ENCODE measurements at places on chromosomes 3 and 15.

DNA sequence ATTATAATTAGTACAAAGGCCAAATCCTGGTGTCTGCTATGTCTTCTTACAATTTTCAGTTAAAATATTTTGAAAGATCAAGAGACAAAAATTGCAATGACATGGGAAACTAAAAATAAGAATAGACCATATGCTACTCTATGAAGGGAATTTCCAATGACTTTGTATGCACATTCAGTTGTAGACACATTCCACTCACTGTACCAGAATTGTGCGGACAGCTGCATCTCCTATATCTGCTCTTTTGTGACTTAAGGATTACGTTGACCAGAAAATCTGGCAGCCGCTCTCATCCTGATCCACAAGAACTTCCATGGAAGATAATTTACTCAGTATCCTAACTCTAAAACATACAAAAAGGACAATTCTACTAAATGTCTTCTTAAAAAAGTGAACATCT lies 493.9 kb upstream of the KCNMB2 start:
- no peak for DNase-seq

GRCh38 chr15:48802867-48803266 lies 8.0 kb downstream of the CEP152 start:
- no peak for DNase-seq

- no peak for DNase-seq
Observed at GRCh38 chr15:65258375-65259262, 28.1 kb downstream of the PARP16 start.

- DNase-seq: no peak
Observed at GRCh38 chr3:128279601-128279880, 126.3 kb downstream of the EEFSEC start.

- DNase-seq: no peak
Observed at GRCh38 chr3:15083252-15083651, 15.7 kb downstream of the RBSN start.

DNA sequence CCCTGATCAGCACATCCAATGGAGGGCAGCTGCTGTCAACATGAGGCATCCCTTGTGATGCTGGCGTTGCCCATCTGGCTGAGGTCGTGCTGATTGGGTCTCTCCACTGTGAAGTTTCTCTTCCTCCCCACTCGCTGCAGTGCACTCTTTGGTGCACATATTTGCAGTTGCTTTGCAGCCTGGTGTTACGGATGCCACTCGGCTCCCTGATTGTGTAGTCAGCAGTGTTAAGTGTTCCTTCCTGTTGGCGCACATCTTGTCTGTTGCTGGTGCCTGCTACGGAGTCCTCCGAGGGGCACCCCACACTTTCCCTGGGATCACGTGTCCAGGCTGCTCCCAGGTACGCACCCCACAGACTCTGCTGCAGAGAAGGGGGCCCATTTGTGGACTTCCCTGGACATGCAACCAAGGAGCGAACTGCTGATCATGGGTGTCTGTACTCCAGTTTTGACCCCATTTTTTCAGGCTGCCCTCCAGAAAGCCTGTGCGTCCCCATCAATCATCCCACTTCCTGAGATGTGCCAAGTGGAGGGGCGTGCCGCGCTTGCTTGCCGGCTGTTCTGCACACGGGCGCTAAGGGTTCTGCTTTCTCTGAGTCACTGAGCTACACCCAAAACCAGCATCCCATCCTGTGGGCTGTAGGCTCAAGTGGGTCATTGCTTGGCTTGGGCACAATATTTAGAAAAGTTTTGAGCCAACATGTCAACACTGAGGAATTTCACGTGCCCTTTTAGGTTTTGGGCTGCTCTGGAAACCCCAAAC lies 98.6 kb downstream of the FBLN2 start:
- DNase-seq: no peak

- DNase-seq: no peak
Observed at GRCh38 chr3:32278714-32279113, 40.2 kb downstream of the CMTM8 start.

- no peak for DNase-seq
Observed at GRCh38 chr15:61051569-61052031, 177.5 kb downstream of the RORA start.

DNA sequence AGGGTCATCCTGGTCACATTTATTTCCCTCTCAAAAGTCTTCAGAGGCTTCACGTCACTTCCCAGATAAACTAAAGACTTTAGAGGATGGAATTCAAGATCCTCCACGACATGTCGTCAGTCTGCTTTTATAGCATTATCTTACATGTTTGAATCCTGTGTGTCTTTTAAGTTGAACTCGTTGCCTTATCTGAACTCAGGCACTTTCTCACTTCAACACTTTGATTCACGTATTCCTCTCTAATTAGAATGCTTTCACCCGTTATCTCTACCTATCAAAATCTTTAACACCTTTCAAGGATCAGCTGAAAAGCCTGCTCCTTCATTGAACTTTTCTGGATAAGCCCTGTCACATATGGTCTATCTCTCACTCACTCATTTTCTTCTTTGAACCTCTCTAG lies 97.1 kb downstream of the MAP2K5 start:
- no peak for DNase-seq

GRCh38 chr15:77807611-77808010 lies 174.9 kb upstream of the LINGO1 start:
- no peak for DNase-seq

DNA sequence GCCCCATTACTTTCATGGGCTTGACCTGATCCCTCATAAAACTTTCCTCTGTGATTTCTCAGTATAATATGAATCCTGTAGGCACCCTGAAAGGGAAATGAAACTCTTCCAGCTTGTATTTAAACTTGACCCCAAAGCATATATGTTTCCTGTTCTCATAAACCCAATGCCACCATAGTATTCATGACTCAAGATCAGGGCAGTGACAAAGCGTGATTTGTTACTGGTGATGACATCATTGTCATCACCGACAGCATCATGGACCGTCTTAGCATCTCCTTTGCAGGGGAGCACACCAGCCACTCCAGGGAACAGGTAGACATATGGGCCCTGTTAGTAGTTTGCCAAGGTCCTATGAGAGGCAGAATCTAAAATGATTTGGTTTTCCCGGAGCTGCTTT lies 741.2 kb downstream of the NR2F2 start:
- DNase-seq: no peak

- no peak for DNase-seq
Observed at GRCh38 chr3:112931736-112932521, 43.0 kb downstream of the CD200R1 start.

DNA sequence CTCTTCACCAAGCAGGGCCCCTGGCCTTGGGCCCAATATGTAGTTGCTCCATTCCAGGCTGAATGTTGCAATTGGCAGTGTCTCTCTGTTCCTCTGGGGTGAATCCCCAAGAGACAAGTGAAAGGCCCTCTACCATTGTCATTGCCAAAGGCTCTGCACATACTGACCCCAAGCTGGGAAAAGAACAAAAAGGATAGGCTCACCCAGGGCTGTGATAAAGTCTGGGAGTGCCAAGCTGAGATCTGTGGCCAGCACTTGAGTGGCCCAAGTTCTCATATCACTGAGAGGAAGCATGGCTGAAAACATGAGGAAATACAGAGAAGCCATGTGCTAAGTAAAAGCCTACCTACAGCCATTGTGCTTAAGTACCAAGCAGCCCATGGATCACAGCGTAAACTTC lies 612.2 kb upstream of the EPHA6 start:
- no peak for DNase-seq

- no peak for DNase-seq
Observed at GRCh38 chr3:175383813-175384212, 524.7 kb downstream of the NAALADL2 start.

GRCh38 chr3:10226293-10226692 lies 22.0 kb upstream of the TATDN2 start:
- DNase-seq: no peak

- DNase-seq: no peak
Observed at GRCh38 chr15:60660290-60661051, 181.5 kb upstream of the ICE2 start.

GRCh38 chr3:9978710-9979305 lies 7.8 kb downstream of the EMC3 start:
- peak; percentile 88 for DNase-seq

GRCh38 chr3:36649125-36649524 lies 115.2 kb downstream of the DCLK3 start:
- DNase-seq: no peak

DNA sequence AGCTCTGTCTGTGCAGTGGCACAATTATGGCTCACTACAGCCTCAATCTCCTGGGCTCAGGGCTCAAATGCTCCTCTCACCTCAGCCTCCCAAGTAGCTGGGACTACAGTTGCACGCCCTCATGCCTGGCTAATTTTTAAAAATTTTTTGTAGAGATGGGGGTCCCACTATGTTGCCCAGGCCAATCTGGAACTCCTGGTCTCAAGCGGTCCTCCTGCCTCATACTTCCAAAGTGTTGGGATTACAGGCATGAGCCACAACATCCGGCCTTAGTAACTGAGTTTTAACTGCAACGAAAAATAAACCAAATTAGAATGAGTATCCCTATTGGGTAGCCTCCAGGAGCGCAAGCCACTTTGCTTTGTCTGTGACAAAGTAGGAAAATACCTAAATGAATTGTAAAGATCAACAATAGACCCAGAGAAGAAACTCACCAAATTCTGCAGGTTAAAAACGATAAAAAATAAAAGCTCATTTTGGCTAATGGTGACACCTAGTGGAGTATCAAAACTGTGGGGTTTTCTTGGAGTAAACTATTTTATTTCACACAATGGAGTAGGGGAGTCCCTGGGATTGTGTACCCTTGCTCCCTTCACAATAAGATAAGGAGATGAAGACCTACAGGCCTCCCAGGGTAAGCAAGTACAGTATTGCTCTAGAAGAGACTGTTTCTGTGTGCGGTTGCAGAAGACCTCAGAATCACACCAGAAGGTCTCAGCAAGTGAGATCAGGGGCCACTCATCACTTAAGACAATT lies 21.0 kb upstream of the CA12 start:
- DNase-seq: peak; percentile 25

- DNase-seq: no peak
Observed at GRCh38 chr3:66428733-66429132, 72.1 kb downstream of the LRIG1 start.

DNA sequence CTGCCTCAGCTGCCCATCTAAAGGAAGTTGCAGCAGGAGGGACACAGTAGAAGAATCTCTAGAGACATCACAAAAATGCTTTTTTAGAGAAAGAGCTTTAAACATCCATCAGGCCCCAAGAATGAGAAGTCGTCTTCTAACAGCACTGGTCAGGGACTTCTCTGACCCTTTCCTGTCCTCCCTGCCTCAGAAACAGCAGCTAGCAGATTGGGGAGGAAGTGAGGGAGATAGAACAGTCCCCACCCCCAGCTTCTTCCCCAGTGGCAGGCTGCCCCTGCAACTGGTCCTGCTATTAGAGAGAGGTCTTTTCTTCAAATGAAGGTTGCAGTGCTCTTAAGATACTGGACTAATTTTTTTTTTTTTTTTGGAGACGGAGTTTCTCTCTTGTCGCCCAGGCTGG lies 55.1 kb downstream of the PDE8A start:
- no peak for DNase-seq

DNA sequence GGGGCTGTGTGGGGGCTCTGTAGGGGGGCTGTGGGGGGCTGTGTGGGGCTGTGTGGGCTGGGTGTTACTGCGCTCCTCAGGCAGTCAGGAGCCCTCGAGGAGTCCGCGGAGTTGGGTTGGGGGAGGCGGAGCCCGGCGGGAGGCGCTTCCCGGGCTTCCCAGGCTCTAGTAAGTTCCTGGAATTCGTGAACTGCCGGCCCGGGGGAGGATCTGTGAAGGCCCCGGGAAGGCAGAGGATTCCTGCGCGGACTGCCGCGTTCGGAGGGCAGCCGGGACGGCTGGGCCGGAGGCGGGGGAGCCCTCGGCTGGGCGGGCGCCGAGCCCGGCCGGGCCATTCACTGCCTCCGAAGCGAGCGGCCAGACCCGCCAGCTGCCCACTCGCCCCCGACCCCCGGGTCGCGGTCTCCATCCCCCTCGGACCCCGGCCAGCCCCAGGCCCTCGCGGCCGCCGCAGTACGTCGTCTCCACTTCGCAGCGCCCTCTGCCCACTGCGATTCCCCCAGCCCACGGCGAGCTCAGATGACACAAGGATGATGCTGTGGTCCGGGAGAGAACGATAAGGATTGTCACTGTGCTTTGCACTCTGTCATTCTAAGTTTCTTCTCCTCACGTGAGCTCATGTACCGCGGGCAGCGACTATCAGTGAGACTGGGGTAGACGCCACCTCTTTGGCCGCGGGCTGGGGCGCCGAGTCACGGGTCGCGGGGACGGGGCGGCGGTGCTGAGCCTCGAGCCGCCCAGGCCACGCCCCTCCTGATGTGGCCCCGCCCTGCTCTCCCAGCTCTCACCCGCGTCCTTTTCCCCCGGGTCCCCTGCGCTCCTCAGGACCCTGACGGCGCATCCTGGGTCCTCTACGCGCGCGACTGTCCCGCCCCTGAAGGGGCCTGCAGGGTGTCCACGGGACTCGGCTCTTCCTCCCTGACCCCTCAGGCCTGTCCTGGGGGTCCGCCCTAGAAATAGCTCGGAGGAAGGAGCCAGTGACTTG lies 65.3 kb downstream of the KLF13 start:
- DNase-seq: peak; percentile 80

DNA sequence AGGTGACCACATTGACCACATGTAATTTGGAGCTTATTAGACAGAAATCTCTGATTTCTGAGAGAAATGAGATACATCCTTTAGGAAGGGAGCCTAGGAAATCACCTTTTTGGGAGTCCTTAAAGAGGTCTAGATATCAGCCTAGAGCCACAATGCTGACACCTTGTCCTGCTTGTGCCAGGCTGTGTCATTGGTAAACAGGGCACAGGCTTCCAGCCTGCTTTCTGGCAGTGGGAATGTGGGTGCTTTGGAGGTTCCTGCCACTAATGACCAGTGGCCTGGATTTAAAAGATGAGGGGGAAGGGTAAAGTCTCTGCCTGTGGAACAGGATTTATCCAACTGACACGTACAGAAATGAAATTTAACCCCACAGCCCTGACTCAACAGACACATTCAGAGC lies 169.8 kb upstream of the KBTBD8 start:
- no peak for DNase-seq

- DNase-seq: no peak
Observed at GRCh38 chr3:150958683-150959082, 13.8 kb downstream of the CLRN1 start.

DNA sequence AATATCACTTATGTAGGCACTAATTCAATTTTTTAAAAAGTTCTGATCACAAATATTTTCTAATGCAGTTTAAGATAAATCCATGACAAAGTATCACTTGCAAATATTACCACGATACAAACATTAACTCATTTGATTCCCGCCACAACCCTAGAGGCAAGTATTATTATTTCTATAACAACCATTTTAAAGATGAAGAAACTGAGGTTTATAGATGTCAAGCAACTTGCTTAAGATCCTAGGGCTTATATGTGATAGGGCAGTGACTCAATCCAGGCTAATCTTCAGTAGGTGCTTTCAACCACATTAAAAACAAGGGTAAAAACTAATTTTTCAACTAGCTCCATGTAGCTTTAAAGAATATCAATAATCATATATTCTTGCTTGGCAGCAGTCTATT lies 1.7 kb downstream of the DYNC1LI1 start:
- no peak for DNase-seq

DNA sequence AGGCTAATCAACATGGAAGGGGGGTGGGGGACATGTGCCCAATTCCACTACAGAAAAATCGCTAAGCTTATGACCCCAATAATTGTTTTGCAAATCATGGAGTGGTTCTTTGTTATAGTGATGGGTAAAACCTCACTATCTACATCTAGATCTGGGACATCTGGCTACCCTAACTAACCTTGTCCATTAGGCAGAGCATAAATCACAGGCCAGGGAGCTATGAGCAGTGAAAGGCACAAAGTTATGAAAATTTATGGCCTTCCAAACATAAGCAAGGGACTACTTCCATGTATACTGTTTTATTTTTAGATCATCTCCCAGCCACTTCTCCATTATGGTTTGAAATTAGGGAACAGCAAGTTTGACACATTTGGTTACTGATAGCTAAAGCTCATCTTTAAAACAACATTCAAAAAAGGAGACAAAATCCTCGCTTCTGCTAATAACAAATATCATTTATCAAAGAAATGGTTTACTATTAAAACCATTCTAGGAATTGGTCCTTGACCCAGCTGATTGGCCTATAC lies 78.3 kb downstream of the RSL24D1 start:
- DNase-seq: no peak

Data from hematopoietic multipotent progenitor cell treated with erythropoietin and hydrocortisone succinate and interleukin-3 and kit ligand, for 15 days (in vitro differentiated cells).